Colonic mucosa (tissue), 4 donors: ENCODE measurements at places on chromosomes 1 and 21. TPM values are rescaled to one million over a fixed set of nuclear protein-coding genes. Genes with fewer than 3 reads are reported as not detected.

- H3K4me3 ChIP-seq, result no peak overlapping the region
- peak; percentile 89 for DNase-seq
- H3K36me3 ChIP-seq, result no peaks in the 10 kb centered on the region
- H3K4me1 ChIP-seq, result no peaks in the 10 kb centered on the region
- no peak overlapping the region for H3K27ac ChIP-seq
Measured at GRCh38 chr1:111747282-111747734, 8.1 kb upstream of the INKA2 start.

DNA sequence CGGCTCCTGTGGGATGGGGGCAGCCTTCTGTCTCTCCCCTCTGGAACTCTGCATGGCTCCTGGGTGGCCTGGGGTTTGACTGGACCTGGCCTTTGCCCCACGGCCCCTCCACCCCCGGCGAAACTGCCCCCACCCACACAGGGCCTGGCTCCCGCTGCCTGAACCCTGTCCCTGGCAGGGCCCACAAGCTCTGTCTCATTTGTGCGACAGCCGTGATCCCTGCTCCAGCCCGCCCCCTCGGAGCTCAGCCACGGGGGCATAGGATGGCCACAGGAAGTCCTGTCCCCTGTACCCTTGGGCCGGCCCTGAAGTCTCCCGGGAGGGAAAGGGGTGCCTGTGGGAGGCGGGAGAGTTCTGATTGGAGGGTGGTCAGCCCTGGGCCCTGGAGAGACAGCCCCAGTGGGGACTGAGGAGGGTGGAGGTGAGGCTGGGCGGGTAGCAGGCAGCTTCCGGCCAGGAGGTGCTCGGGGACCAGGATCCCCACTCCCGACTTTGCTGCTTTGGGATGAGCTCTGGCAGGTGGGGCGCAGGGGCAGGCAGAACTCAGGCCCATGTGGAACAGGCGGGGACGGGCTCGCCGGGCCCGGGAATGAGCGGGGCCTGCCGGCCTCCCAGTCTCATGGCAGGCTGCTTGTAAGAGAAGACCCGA is 45.1 kb downstream of the SLX9 start:
- DNase-seq, result no peak
- no peaks in the 10 kb centered on the region for H3K36me3 ChIP-seq
- H3K4me1 ChIP-seq, result no peaks in the 10 kb centered on the region
- no peak overlapping the region for H3K27ac ChIP-seq
- no peaks in the 10 kb centered on the region for H3K27me3 ChIP-seq
- H3K4me3 ChIP-seq, result no peak overlapping the region

GRCh38 chr1:213604477-213604876 is 383.3 kb upstream of the PROX1 start:
- H3K4me3 ChIP-seq, result no peak overlapping the region
- DNase-seq, result no peak
- H3K4me1 ChIP-seq, result no peaks in the 10 kb centered on the region
- H3K36me3 ChIP-seq, result no peaks in the 10 kb centered on the region
- H3K27me3 ChIP-seq, result no peaks in the 10 kb centered on the region

- H3K36me3 ChIP-seq, result no peaks in the 10 kb centered on the region
- DNase-seq, result peak; percentile 84
- no peak overlapping the region for H3K27ac ChIP-seq
- no peaks in the 10 kb centered on the region for H3K27me3 ChIP-seq
Measured at GRCh38 chr1:119808972-119809550, 2.2 kb downstream of the REG4 start.

CFHR5 gene
- not detected for total RNA-seq

PLA2G2C gene
- 0.27 TPM for total RNA-seq
